Activated naive CD4-positive, alpha-beta T cell treated with anti-CD3 and anti-CD28 coated beads for 36 hours (primary cell): ENCODE measurements at places on chromosomes 11 and 22.

- no peak for DNase-seq
Observed at GRCh38 chr22:22943521-22944267, 56.1 kb downstream of the IGLL5 start.

DNA sequence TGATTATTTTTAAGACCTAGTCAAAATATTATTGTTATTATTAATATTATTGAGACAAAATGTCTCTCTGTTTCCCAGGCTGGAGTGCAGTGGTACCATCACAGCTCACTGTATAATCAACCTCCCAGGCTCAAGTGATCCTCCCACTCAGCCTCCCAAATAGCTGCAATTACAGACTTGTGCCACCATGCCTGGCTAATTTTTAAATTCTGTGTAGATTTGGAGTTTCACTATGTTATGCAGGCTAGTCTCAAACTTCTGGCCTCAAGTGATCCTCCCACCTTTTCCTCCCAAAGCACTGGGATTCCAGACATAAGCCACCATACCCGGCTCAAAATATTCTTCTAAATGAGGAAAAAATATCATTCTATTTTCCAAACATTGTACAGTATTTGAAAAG, 37.0 kb downstream of the SLC36A4 start:
- DNase-seq, result no peak

GRCh38 chr11:6156628-6157359, 13.3 kb downstream of the OR52B2 start:
- no peak for DNase-seq

DNA sequence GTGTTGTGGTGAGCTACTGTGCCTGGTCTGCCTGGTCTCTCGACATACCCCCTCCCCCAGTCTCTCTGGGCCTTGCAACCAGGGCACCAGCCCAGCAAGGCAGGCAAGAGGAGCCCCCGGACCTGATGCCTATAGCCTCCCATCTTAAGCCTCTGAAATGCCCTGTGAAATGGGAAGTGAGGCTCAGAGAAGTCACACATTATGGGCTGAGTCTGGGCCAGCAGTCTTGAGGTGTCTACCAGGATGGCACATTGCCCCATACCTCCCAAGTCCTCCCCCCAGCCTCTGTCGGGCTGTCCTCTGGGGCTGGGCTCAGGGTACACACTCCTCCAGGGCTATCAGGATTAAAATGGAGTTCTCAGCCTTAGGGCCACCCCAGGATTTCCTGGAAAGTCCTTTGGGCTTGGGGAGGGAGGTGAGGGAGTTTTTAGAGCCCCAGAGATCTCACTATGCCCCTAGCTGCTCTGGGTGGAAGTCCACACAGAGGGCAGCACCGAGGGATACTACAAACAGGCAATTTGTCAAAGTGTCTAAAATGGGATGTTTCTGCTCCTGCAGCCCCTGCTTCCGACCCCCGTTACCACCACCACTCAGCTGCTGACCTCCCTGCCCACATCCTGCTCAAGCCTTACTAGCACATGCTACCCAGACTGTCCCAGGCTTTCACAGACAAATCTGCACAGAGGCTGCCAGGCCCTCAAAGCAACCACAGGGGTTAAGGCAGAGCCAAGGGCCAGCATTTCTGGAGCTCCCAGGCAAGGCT, 3.1 kb upstream of the SH3BP1 start:
- no peak for DNase-seq

GRCh38 chr11:133946541-133947318, 10.0 kb downstream of the IGSF9B start:
- DNase-seq, result peak; percentile 72

DNA sequence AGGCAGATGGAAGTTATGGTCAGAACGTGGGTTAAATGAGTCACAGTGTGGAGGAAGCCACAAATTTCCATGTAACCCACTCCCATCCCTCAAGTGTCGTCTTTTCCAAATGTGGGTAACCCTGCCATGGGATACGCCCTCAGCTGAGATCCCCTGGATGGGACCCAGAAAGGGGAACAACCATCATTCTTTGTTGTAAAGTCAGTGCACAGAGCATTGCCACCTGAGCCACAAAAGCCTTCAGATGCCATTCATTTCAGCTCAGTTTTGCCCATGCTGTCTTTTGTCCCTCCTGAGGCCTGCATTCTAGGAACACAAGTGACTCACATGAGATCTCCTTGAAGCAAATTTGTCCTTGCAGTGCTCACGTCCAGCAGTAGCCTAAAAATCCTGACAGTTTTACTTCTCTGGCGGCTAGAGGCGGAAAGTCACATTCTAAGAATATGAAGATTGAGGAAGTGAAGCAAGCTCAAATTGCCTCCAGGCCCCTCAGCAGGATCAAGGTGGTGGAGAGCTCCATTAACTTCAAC, 30.6 kb downstream of the MMP13 start:
- no peak for DNase-seq

- DNase-seq, result no peak
Observed at GRCh38 chr11:122156940-122157382, 40.9 kb upstream of the BLID start.

GRCh38 chr22:47804281-47804680, 1041.8 kb downstream of the TBC1D22A start:
- no peak for DNase-seq

DNA sequence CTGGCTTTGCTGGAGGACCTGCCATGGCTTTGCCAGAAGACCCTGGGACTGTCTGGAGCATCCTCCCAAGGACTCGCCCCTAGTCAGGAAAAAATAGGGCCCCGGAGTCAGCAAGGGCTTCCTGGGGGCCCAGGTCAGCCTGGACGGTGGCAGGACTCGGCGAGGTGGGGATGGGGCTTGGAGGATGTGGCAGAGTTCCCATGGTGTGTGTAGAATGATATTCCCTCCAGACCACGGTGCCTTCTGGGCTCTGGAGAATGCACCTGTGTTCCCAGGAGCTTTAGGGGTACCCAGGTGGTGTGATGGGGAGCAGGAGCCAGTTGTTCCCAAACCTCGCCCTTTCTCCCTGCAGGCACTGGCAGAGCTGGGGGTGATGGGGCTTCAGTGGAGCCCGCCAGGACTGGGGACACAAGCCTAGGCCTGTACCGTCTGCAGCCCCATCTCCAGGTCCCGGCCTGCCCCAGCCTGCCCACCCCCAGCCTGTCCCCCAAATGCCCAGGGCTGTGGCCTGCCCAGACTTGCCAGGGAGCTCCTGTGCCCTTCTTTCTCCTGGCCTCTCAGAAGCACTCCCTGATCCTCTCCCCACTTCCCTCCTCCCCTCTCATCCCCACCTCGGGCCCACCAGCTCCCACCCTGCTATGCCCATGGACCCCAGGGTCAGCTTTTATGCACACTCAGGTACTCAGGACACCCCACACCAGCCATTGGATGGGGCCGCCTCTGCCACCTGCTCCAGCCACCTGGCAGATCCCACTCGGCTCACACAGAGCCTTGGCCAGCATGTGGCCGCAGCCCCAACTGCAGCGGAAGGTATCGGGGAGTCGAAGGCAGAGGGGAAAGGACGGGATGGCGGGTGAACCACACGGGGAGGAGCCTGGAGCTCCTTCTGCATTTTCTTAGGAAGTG, 82.1 kb downstream of the CDKN1C start:
- peak; percentile 3 for DNase-seq

DNA sequence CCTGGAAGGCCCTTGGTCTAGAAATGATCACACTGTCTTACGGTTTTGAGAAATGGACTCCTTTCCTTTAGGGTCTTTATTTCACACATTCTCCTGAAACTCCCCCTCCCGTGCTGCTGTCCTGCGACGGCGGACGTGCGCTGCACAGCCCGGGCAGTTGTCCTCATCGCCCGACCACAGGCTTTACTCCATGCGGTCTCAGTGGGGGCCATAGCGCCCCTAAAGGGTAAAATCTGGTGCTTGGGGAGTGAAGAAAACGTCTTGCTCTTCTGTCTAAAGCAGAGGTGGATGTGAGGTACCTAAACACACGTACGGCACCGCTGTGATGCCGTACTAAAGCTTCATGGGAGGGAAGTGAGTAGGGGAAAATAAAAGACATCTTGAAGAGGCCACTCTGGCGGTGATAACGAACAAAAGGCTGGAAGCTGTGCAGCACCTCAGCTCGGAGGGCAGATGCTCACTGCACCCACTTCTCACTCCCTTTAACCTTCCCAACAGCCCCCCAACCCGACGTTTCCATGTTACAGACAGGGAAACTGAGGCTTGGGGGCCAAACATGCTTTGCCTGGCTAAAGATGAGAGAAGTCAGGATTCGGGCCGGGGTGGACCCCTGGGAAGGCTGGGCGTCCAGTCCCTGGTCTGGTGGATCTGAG, 22.6 kb downstream of the MPPED1 start:
- DNase-seq, result no peak

GRCh38 chr11:134275534-134276395, at the start of gene GLB1L3:
TSS of gene GLB1L3 (plus strand) at chr11:134276379. CDS start at chr11:134276741, 362 bp downstream.
- peak; percentile 83 for DNase-seq

DNA sequence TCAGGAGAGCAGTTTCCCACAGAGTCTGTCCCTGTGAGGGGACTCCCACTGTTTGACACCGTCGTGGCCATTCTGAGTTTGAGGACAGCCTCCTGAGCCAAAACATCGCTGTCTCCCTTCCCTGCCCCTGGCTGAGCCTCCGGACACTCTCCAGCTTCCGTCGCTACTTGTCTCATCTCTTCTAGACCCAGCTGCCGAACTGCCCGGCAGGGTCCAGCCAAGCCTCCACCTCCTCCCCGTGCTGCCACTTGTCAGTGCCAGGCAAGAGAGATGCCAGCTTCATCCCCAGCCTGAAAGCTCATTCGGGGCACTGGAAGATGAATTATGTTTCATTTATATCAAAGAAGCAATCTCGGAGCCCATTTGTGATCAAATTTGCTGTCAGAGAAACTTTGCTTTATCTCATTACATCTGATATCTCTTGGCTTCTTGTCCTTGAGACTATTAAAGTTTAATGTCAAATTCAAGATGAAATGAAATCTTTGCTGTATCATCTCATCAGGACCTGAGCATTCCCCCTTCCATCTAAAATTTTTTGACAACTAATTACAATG, 283.9 kb downstream of the BUD13 start:
- no peak for DNase-seq

- no peak for DNase-seq
Observed at GRCh38 chr11:130452940-130453339, 4.5 kb downstream of the ADAMTS15 start.

- no peak for DNase-seq
Observed at GRCh38 chr11:15149050-15149449, 34.3 kb downstream of the INSC start.

GRCh38 chr22:24170188-24170587, 11.1 kb upstream of the SUSD2 start:
- no peak for DNase-seq

GRCh38 chr11:57081356-57081755, 92.6 kb downstream of the OR5AK2 start:
- DNase-seq, result no peak

GRCh38 chr11:44608991-44609782, 43.7 kb downstream of the CD82 start:
- peak; percentile 44 for DNase-seq

GRCh38 chr22:50143096-50143495, 27.4 kb upstream of the PANX2 start:
- no peak for DNase-seq
